NCI-H2107 (cell line): ENCODE measurements at places on chromosomes 11 and 22.

DNA sequence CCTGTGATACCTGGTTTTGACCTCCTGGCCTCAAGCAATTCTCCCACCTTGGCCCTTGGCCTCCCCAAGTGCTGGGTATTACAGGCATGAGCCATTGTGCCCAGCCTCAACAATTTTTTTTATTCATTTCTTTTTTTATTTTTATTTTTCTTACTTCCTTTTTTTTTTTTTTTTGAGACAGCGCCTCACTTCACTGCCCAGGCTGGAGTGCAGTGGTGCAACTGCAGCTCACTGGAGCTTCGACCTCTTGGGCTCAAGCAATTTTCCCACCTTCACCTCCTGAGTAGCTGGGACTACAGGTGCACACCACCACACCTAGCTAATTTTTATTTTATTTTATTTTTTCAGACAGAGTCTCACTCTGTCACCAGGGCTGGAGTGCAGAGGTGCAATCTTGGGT, 25.5 kb upstream of the CECR2 start:
- DNase-seq: no peak

- DNase-seq: no peak
These were observed 104.5 kb downstream of the UVRAG start for GRCh38 chr11:75919525-75919924.

DNA sequence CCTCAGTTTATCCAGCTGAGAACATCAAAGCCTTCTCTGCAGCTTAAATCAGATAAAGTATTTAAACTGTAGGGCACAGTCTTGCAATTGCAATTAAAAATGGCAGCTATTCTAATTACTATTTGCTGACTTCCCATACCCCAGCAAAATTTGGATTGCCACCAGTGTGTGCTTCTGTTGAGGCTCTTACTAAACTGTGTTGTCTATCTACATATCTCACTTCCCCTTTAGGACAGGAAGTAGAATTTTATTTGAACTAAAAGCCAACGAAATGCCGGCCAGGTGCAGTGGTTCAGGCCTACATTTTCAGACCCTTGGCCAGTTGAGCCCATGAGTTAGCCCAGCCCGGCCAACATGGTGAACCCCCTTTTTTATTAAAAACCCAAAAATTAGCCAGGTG, 7.1 kb downstream of the SAA4 start:
- DNase-seq: no peak

DNA sequence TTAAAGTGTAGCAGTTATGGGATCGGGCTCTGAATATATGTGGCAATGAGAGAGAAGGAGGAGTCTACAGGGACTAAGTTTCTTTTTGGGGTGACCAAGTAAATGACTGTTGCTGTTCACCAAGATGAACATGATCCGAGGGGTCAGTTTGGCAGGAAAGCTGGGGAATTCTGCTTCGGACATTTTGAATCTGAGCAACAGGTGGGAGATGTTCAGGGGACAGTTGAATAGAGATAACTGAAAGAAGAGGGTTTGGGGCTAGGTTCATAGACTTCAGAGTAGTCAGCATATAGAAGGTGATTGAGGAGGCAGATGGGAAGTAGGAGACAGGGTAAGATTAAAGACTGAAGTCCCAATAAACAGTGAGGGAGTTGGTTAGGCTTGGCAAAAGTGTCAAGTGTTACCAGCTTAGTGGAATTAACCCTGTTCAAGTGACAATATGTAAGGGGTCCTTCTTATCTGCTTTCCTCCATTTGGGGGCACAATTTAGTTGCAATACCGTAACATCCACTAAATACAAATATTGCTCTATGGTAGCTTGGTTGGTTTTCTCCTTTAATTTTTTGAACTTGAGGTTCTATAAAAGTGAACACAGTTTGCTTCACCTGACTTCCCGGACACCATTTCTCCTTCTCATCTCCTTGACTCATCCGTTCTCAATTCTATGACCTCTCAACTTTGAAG, 2.9 kb upstream of the ENTHD1 start:
- DNase-seq: no peak

GRCh38 chr11:83004746-83005556, 66.7 kb downstream of the RAB30 start:
- no peak for DNase-seq

- DNase-seq: no peak
These were observed 35.2 kb upstream of the USP47 start for GRCh38 chr11:11806586-11806985.

GRCh38 chr11:58629857-58630256, 7.4 kb downstream of the CNTF start:
- DNase-seq: no peak
